Naive B cell (primary cell): ENCODE measurements at places on chromosomes 16 and 17. TPM values are rescaled to one million over a fixed set of nuclear protein-coding genes. Genes with fewer than 3 reads are reported as not detected.

COL1A1 gene
- 0.80 TPM for polyA plus RNA-seq

AATK gene
- not detected for polyA plus RNA-seq

MFSD6L gene
- polyA plus RNA-seq, result not detected

TMEM256 gene
- polyA plus RNA-seq, result 77.1 TPM

MAPT gene
- polyA plus RNA-seq, result 0.29 TPM

DPEP2NB gene
- not detected for polyA plus RNA-seq

ZNF385C gene
- polyA plus RNA-seq, result not detected

FOXF1 gene
- polyA plus RNA-seq, result not detected

IGF2BP1 gene
- not detected for polyA plus RNA-seq

NTN1 gene
- 0.04 TPM for polyA plus RNA-seq

HCFC1R1 gene
- polyA plus RNA-seq, result 16.9 TPM

CHD3 gene
- polyA plus RNA-seq, result 0.06 TPM

ABI3 gene
- polyA plus RNA-seq, result 10.0 TPM

GFAP gene
- 0.30 TPM for polyA plus RNA-seq

LAT gene
- polyA plus RNA-seq, result 1.5 TPM

PRSS36 gene
- not detected for polyA plus RNA-seq

PPP1R27 gene
- not detected for polyA plus RNA-seq

TMEM88 gene
- not detected for polyA plus RNA-seq

ANKRD13B gene
- not detected for polyA plus RNA-seq

SLC38A8 gene
- not detected for polyA plus RNA-seq

PSMB3 gene
- polyA plus RNA-seq, result 411 TPM

CIBAR2 gene
- not detected for polyA plus RNA-seq

SSTR5 gene
- polyA plus RNA-seq, result not detected

C1QTNF8 gene
- not detected for polyA plus RNA-seq

OTOP3 gene
- polyA plus RNA-seq, result not detected

TNFRSF17 gene
- polyA plus RNA-seq, result 43.9 TPM

MYH13 gene
- not detected for polyA plus RNA-seq

CTRL gene
- polyA plus RNA-seq, result 1.2 TPM

SPATA22 gene
- polyA plus RNA-seq, result not detected

ZP2 gene
- not detected for polyA plus RNA-seq

SDR42E2 gene
- polyA plus RNA-seq, result 0.81 TPM

IL21R gene
- 84.9 TPM for polyA plus RNA-seq

ZDHHC1 gene
- polyA plus RNA-seq, result not detected
